ENCODE measurements at places on chromosomes 12 and 14.

- ATAC-seq = no peak
These were observed 183.9 kb downstream of the APAF1 start for GRCh38 chr12:98828802-98829600.

DNA sequence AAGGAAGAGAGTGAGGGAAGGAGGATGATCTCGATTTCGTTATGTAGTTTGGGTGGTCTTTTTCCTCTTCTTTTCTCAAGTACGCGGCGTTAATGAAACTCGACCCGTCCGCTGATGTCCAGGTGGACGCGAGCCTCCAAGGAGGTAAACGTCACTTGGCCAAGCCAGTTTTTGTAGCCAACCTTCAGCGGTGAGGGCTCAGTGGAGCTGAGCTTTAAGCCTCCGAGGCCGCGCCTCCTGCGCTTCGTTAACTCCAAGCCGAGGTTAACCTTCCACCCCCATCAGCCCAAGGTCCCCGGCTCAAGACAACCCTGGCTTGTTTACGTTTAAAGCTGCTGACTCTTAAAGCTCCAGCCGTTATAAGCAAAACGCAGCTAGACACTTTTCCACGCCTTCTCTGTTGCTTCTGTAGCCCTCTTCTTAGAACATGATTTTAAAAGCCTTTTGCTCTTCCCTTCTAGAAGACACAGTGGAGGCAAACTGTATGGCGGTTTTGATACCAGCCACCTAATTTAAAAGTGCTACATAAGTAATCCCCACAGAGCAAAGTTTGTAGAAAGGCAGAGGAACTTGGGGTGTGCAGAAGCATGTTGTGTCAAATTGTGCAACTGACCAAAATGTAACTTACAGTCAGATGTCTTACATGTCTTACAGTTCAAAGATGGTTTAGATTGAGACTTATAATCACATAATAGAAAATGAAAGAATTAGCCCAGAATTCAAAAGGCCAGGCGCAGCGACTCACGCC is 923 bp upstream of the ITPR2 start:
- no peak for ATAC-seq

- ATAC-seq = no peak
These were observed 94.5 kb downstream of the TMEM132C start for GRCh38 chr12:128361400-128361995.

- ATAC-seq = no peak
These were observed 3.2 kb downstream of the CFL2 start for GRCh38 chr14:34711169-34711568.

All from gastroesophageal sphincter (tissue), 4 donors.